Activated naive CD4-positive, alpha-beta T cell treated with anti-CD3 and anti-CD28 coated beads, Interleukin-2, amount 10 ng/mL, durations not matched to agents 7 days and 5 days (primary cell): ENCODE measurements at places on chromosomes 1 and 21.
A peak's percentile ranks its signal among the peaks of the same experiment; 100 is the strongest.

DNA sequence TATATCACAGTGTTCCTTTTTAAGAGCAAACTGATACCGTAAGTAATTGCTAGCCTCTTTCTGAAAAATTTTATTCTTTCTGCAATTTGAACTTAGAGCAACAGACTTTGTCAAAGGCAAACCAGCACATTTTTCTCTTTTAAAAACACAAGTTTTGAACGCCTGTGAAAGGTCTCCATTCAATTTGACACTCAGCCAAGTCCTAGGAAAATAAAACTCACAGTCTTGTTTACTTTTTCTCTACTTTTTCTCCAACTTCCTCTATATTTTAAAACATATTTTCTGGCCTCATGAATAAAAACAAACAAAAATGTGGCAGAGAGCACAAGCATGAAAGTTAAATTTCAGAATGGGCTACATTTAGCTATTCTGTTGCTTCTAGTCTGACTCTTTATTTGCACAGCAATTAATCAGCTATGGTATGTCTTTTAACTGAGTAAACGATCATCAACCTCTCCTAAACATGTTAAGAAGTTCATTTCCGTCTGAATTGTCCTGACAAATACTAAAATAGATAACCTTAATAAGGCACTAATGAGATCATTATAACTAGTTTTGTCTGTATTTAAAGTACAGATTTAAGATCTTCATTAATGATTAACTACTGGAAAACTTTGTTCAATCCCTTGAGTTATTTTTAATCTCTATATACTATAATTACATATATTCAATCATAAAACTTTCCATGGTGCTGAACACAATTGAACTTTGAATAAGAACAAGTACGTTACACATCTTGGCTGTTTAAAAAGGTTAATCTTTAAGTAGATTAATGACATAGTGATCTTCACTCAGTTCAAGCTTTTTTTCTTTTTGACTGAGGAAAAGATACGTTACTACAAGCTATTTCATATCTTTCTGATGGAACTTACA, 550.6 kb downstream of the PTBP2 start:
- H3K27ac ChIP-seq = no peak overlapping the region
- H3K27me3 ChIP-seq = no peaks in the 10 kb centered on the region
- no peak for DNase-seq
- peaks cover 3% of the 10 kb centered on the region for H3K36me3 ChIP-seq

GRCh38 chr21:29114765-29115500, 15.5 kb upstream of the MAP3K7CL start:
- H3K27me3 ChIP-seq = no peaks in the 10 kb centered on the region
- no peak overlapping the region for H3K4me3 ChIP-seq
- no peak for DNase-seq

GRCh38 chr1:83697220-83697619, 301.7 kb downstream of the TTLL7 start:
- H3K27ac ChIP-seq = no peak overlapping the region
- peaks cover 14% of the 10 kb centered on the region for H3K27me3 ChIP-seq
- no peak for DNase-seq
- H3K36me3 ChIP-seq = peaks cover 2% of the 10 kb centered on the region

GRCh38 chr1:170274131-170274501, 128.4 kb downstream of the NTMT2 start:
- no peaks in the 10 kb centered on the region for H3K4me1 ChIP-seq
- no peaks in the 10 kb centered on the region for H3K36me3 ChIP-seq
- DNase-seq = no peak
- H3K27me3 ChIP-seq = peaks cover 4% of the 10 kb centered on the region
- no peak overlapping the region for H3K4me3 ChIP-seq
- H3K27ac ChIP-seq = no peak overlapping the region

- no peaks in the 10 kb centered on the region for H3K36me3 ChIP-seq
- peaks cover 1% of the 10 kb centered on the region for H3K27me3 ChIP-seq
- H3K4me3 ChIP-seq = no peak overlapping the region
- no peaks in the 10 kb centered on the region for H3K4me1 ChIP-seq
- DNase-seq = no peak
- no peak overlapping the region for H3K27ac ChIP-seq
Observed at GRCh38 chr1:55500601-55501000, 285.4 kb upstream of the USP24 start.

- no peaks in the 10 kb centered on the region for H3K4me1 ChIP-seq
- no peak overlapping the region for H3K27ac ChIP-seq
- H3K4me3 ChIP-seq = no peak overlapping the region
- peaks cover 17% of the 10 kb centered on the region for H3K27me3 ChIP-seq
Observed at GRCh38 chr1:67791261-67791660, 42.0 kb downstream of the GNG12 start.

DNA sequence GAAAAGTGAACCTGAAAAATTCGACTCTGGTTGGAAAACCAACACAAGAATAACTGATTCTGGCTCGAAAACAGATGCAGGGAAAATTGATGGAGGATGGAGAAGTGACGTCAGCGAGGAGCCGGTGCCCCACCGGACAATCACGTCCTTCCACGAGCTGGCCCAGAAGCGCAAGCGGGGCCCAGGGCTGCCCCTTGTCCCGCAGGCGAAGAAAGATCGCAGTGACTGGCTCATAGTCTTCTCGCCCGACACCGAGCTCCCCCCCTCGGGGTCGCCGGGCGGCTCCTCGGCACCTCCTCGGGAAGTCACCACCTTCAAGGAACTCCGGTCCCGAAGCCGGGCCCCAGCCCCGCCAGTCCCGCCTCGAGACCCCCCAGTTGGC, 1.9 kb downstream of the RUSC1 start:
- no peak overlapping the region for H3K27ac ChIP-seq
- peak; percentile 50 for DNase-seq
- H3K4me1 ChIP-seq = peaks cover 59% of the 10 kb centered on the region
- H3K27me3 ChIP-seq = no peaks in the 10 kb centered on the region

DNA sequence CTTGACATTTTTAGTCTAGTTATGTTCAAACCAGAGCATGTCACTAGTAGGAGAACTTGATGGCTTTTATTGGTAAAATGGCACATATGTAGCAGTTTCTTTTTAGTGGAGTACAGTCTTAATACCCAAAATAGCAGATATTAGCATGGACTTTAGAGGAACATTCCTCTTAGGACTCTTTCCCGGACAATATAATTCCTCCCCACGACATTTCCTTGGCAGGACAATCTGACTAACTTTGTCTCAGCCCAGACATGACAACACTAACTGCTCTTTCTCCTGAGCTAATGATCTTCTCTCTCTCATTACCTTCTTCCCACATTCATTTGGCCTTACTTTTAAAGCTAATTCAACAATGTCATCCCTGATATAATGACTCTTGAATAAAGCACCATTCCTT, 62.5 kb downstream of the ADAMTS1 start:
- no peak overlapping the region for H3K27ac ChIP-seq
- no peaks in the 10 kb centered on the region for H3K4me1 ChIP-seq
- H3K36me3 ChIP-seq = no peaks in the 10 kb centered on the region

DNA sequence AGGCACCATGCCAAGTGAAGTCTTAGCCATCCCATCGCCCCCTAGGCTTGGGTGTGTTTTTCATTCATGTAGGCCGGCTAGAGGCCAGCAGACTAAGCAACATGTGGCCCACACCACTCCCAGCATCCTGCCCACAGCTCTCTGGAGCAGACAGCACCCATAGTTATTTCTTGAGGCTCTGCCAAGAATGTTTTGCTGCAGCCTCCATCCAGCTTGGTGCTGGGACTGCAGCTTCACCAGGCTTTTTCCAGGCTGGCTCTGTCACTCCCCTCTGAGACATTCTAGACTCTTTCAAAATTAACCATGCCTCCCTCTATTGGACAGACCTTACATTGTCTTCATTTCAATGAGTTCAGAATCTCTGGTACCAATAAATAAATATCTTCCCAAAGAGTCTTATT, 104.2 kb downstream of the DUSP10 start:
- DNase-seq = no peak
- no peak overlapping the region for H3K4me3 ChIP-seq
- H3K4me1 ChIP-seq = no peaks in the 10 kb centered on the region
- no peaks in the 10 kb centered on the region for H3K36me3 ChIP-seq
- no peak overlapping the region for H3K27ac ChIP-seq

GRCh38 chr1:10504249-10504648, 29.5 kb downstream of the PEX14 start:
- no peak overlapping the region for H3K4me3 ChIP-seq
- no peak for DNase-seq
- H3K36me3 ChIP-seq = peaks cover 3% of the 10 kb centered on the region
- no peaks in the 10 kb centered on the region for H3K27me3 ChIP-seq
- H3K27ac ChIP-seq = no peak overlapping the region
- H3K4me1 ChIP-seq = peaks cover 43% of the 10 kb centered on the region

GRCh38 chr1:1401457-1402010, 2.4 kb upstream of the CCNL2 start:
- peaks cover 50% of the 10 kb centered on the region for H3K36me3 ChIP-seq
- no peak for DNase-seq
- H3K27me3 ChIP-seq = no peaks in the 10 kb centered on the region
- peaks cover 62% of the 10 kb centered on the region for H3K4me1 ChIP-seq

DNA sequence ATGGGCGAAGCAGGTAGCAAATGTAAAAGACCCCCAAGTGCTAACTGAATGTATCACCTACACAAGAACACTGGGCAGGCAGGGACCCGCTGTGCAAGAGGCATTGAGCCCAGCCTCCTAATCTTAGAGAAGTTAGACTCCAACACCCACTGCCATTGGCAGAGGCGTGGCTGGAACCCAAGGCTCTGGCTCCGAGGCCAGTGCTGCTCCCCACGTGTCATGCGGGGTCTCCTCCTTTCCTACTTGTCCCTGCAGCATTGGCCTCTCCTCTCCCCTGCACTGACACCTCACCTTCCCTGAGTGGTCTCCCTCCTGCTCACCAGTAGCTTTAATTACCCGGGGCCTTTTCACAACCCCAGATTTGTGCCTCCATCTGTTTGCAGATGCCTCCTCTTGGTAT, 107.0 kb downstream of the GALNT2 start:
- H3K36me3 ChIP-seq = peaks cover 6% of the 10 kb centered on the region
- no peak overlapping the region for H3K27ac ChIP-seq
- H3K4me3 ChIP-seq = no peak overlapping the region
- DNase-seq = no peak
- H3K4me1 ChIP-seq = peaks cover 32% of the 10 kb centered on the region

DNA sequence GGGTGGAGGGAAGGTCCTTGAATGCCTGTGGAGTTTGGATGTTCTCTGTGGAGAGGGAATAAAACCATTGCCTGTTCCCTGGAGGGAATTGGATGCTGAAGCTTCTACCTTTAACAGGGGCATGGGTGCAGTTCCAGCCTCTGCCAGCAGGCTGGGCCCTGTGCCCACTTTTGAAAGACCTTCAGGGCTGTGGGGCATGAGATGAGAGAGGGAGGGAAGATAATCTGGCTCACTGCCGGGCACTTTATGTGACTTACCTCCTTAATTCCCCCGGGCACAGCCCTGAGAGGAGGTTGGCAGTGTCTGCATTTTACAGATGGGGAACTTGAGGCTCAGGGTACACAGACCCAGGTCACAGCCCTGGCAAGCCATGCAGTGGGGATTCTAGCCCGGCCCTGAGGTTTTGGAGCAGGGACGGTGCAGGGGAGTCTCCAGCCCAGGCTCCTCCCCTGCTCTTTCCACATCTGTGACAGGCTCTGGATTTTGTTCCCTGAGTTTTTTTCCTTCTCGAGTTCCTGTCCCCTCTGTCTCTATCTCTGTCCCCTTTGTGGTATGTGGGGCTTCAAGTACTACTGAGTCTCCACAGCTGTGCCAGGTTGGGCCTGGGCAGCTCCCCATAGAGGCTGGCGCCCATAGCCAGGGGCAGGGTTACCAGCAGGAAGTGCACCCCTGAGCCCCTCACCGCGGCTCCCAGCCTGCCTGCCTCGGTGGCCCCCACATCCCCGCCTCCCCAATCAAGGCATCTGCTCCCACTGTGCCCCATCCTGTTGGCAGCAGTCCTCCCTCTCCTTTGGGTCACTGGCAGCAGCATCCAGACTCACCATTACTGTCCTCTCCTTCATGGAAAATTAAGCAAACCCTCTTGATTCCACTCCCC, 14.0 kb upstream of the THEMIS2 start:
- peaks cover 4% of the 10 kb centered on the region for H3K27me3 ChIP-seq
- H3K27ac ChIP-seq = peak overlapping the region; percentile 82
- DNase-seq = peak; percentile 90
- no peak overlapping the region for H3K4me3 ChIP-seq
- no peaks in the 10 kb centered on the region for H3K36me3 ChIP-seq

DNA sequence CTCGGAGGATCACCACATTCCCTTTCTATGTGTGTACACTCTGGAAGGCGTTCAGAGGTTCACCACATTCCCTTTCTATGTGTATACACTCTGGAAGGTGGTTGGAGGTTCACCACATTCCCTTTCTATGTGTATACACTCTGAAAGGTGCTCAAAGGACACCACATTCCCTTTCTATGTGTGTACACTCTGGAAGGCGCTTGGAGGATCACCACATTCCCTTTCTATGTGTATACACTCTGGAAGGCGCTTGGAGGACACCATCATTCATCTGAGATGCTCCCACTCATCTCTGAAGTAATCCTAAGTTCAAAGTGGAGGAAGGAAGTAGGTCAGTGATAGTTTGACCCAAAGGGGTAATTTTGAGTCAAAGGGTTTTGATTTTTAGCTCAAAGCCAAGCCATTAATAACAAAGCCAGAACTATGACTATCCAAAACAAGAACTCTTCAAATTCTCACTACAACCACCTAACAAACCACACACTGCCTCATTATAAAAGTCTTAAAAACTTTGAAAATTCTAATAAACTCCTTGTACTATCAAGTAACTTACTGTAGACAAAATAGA, 32.9 kb downstream of the NRIP1 start:
- H3K4me1 ChIP-seq = peaks cover 9% of the 10 kb centered on the region
- DNase-seq = no peak
- H3K27ac ChIP-seq = no peak overlapping the region
- no peak overlapping the region for H3K4me3 ChIP-seq

GRCh38 chr1:205293350-205294074, 28.0 kb downstream of the NUAK2 start:
- peaks cover 37% of the 10 kb centered on the region for H3K27me3 ChIP-seq
- peaks cover 3% of the 10 kb centered on the region for H3K36me3 ChIP-seq
- H3K4me3 ChIP-seq = no peak overlapping the region

DNA sequence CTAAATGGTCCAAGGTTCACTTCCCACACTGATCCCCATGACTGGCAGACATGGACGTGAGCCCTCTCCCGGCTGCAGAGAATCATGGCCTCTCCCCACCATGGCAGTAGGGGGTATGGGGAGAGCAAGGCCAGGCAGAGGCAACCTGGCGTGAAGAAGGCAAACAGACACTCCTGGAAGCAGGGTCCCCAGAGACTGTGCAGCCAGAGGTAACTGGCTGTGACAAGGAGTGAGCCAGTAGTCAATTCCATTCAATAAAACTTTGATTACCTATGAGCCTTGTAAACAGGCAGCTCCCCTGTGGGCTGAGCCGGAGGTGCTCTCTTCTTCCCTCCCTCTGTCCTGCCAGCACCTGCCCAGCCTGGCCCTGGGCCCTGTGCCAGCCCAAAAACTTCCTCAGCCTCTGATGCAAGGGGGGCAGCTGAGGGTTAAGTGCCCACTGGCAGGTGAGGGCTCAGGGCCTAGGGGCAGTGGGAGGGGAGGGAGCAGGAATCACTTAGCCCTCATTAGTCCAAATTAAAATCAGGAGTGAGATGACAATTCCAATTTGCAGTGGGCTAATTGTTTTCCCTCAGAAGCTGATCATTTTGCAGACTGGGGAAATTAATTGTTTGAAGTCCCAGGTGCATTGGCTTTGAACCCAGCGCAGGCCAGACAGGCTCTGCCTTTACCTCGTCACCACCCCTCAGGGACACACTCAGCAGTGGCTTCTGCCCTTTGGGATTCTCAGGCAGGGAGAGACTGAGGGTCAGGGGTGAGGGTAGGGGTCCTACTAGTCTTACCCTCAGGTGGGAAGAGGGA, 35.6 kb downstream of the LRRN2 start:
- H3K36me3 ChIP-seq = no peaks in the 10 kb centered on the region
- H3K4me3 ChIP-seq = no peak overlapping the region
- peaks cover 53% of the 10 kb centered on the region for H3K27me3 ChIP-seq
- H3K27ac ChIP-seq = no peak overlapping the region
- no peak for DNase-seq
